K562 (cell line): ENCODE measurements at places on chromosomes 11 and 22. TPM values are rescaled to one million over a fixed set of nuclear protein-coding genes. Genes with fewer than 3 reads are reported as not detected.

The KCNK7 gene
- total RNA-seq = 0.40 TPM in 1 of 2 replicates, not detected in the other

GRCh38 chr22:28899199-28899853, 16.0 kb downstream of the ZNRF3 start:
- no peak for DNase-seq

The IL18 gene
- 3.5 and 6.0 TPM in 2 replicates for total RNA-seq

The BAIAP2L2 gene
- total RNA-seq = 0.13 and 0.22 TPM in 2 replicates

- DNase-seq = no peak
These were observed 85.3 kb upstream of the HEPHL1 start for GRCh38 chr11:93935826-93936225.
